ENCODE measurements at places on chromosomes 2 and 18. TPM values are rescaled to one million over a fixed set of nuclear protein-coding genes. Genes with fewer than 3 reads are reported as not detected.

GRCh38 chr18:49400398-49401072 lies 59.9 kb downstream of the DYM start:
- DNase-seq, result no peak

- peak; percentile 28 for DNase-seq
Observed at GRCh38 chr2:164620873-164621763, at the start of gene GRB14. Gene GRB14, minus strand, starts transcription at chr2:164621482. Its CDS starts 173 bp downstream, at chr2:164621309.

GRCh38 chr2:78589871-78590270 lies 435.6 kb upstream of the REG3G start:
- no peak for DNase-seq

DNA sequence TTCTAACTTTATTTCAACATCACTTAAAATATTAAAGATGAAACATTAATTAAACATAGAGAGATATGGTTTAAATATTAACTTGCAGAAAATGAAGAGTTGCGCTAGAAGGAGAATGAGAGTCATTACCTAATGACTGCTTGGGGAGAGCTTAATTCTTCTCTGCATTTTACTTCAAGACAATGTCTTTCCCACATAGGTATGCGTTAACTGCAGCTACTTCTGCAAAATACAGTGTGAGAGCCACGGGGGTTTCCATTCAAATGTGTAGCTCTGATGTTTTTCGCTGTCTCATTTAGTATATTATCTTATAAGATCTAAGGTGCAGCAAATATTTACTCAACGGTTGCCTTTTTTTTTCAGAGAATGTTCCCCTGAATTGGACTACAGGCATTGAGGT lies 126.7 kb downstream of the TMX3 start:
- no peak for DNase-seq

GRCh38 chr18:68148863-68149262 lies 566.0 kb downstream of the TMX3 start:
- DNase-seq, result no peak

DNA sequence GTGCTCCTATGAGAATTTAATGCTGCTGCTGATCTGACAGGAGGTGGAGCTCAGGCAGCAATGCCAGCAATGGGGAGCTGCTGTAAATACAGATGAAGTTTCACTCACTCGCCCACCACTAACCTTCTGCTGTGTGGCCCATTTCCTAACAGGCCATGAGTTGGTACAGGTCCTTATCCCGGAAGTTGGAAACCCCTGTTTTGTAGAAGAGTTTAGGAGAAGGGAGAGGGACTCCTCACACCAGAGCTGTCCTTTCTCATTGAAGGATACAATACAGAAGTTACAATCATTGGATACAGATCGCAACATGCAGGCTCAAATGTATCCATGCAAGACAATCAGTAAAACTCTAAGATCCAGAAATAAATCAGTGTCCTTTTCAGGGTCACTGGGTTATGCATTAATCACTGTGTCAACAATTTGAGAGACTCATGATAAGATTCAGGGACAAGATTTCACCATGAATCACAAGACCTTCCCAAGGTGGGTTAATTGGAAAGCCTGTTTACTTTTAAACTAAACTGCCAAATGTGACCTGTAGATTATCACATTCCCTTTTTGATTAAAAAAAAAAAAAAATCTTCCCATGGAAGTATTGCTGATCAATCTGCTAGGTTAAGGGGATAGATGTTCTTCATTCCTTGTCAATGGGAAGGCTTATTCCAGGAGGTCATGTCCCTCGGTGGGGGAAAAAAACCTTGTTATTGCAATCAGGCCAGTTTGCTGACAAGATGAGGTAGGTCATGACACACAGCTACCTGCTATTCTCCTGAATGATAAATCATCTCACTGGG lies 97.2 kb downstream of the SP100 start:
- DNase-seq, result no peak

GRCh38 chr2:225233234-225233633 lies 166.3 kb upstream of the NYAP2 start:
- DNase-seq, result no peak

- DNase-seq, result no peak
Observed at GRCh38 chr18:27206411-27206810, 21.3 kb upstream of the CHST9 start.

- no peak for DNase-seq
Observed at GRCh38 chr18:44969214-44969795, 288.6 kb downstream of the SETBP1 start.

DNA sequence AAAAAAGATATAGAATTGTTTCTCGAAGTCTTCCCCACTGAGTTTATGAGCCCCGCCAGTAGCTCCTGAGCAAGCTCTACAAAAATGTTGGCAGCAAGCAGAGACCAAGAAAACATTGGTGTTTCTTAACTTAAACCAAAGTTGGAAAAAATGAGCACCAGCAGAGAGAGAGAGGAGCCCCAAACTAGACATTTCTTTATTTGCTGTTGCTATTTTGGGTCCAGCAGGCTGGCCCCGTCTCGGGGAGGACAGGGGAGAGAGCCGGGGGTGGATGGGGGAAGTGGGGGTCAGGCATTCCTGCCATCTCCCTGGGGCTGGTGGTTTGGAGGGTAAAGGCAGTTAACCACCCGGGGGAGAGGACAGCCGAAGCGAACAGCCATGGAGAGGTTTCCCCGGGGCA lies 113.0 kb downstream of the DYSF start:
- DNase-seq, result no peak

GRCh38 chr2:121363632-121364420 lies 78.8 kb upstream of the TFCP2L1 start:
- DNase-seq, result no peak

- DNase-seq, result no peak
Observed at GRCh38 chr2:37262522-37262921, 31.1 kb downstream of the NDUFAF7 start.

DNA sequence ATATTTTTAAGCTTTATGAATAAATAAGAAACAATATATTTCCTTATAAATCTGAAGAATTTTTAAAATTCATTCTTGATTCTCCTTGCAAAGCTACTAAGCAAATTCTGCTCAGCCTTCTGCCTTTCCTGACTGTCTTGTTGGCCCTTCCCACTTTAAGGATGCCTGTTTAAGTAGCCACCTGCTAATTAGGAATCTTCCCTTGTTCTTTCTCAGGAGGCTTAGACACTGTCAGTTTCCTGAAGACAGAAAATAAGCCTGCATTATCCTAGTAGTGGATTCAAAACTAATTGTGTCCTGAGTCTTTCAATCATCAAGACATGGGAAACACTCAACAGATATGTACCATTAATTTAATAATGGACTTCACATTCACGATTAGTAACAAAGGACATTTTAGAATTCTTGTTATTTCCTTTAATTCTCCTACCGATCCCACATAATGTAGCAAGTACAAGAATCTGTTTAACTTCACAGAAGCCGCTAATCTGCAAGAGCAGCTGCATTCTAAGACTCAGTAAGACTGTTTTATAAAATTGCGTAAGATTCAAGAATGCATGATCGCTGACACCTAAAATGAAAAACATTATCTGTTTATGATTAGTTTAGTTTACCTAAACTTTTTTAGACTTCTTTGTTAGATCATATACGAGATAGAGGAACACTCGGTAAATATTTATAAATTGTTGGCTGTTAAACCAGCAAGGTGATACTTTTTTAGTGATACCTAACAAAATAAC lies 445.4 kb upstream of the DSEL start:
- DNase-seq, result no peak

DNA sequence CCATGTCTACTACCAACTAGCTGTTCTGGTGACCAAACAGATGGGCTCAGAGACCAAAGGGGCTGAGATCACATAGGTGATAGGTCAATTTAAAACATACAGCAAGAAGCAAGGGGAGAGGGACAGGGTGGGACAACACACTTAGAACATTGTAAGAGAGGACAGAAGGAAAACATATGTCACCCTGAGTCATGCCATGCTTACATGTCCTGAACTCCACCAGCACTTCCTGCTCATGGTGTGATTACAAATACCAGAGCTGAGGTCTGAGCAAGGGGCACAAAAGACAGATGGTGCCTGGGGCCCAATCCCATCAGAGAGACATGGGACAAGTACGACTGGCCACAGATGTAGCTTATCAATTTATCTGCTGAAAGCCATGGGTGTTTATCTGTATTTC lies 28.7 kb upstream of the GALNT14 start:
- DNase-seq, result no peak

DNA sequence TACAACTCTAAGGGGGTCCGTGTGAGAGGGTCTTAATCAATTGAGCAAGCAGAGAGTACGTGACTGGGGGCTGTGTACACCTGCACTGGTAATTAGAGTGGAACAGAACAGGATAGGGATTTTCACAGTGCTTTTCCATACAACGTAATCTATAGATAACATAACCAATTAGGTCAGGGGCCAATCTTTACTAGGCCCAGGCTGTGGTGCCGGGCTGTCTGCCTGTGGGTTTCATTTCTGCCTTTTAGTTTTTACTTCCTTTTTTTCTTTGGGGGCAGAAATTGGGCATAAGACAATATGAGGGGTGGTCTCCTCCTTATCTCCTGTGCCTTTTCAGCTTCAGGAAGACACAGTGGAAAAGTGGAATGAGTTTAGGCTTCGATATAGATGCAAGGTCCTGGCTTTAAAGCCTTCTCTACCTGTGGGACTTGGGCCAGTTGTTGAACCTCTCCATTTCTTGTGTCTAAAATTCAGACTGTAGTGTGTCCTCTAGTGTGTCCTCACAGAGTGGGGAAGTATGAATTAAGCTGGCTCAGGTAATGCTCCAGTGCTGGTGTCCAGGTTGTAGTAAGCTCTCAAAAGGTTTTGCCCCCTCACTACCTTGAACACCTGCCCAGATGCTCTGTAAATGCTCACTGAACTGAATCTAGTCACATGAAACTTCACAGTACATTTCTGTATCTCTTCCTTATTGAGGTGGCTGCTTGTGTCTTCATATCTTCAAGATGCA lies 422.8 kb downstream of the SETBP1 start:
- no peak for DNase-seq

GRCh38 chr18:57397440-57398132 lies 37.6 kb upstream of the ONECUT2 start:
- peak; percentile 2 for DNase-seq

DNA sequence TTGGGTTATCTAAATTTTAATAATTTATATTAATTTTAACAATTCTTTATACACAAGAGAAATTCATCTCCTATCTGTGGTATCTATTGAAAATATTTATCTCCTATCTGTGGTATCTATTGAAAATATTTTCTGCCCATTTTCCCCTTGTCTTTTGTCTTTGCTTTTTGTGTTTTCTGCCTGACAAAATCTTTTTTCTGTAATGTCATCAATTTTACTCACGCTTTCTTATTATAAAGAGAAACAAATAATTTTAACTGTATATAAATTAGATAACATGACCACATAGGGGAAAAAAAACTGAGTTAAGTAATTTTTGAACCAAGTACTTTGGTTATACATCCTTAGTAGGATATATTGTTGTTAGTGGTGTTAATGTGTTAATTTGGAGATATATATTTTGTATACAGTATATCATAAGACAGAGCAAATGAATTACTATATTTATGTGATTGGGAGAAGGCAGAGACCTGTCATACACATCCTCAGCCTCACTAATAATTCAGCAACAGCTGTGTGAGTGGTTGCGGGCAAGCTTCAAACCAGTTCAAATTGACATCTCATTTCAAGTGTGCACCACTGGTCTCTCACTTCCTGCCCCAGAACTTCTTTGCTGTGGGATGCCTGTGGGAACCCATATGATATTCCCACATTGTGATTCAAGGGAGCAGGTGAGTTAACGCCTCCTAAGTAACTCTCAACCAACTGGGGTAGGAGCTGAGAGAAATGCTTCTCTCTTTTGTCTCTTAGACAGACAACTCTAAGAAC lies 292.4 kb downstream of the SP3 start:
- no peak for DNase-seq

DNA sequence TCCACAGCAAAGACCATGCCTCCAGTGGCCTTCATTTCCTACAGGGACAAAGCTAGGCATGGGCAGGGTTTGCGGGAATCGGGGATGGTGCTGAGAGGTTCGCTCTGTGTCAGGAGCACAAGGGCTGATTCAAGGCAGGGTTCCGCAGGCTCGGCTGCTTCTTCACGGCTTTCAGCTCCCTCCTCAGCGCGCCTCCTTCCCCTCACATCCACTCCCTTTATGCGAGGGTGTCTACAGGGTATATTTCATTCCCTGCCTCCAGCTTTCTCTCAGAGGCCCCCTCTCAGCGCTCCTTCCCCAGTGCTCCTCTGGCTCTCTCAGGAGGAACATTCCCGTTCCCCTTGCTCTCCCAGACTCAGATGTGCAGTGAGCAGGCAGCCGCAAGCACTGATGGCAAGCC lies 78.7 kb upstream of the ASB18 start:
- DNase-seq, result no peak

GRCh38 chr2:48915227-48915626 lies 159.7 kb upstream of the LHCGR start:
- no peak for DNase-seq

DNA sequence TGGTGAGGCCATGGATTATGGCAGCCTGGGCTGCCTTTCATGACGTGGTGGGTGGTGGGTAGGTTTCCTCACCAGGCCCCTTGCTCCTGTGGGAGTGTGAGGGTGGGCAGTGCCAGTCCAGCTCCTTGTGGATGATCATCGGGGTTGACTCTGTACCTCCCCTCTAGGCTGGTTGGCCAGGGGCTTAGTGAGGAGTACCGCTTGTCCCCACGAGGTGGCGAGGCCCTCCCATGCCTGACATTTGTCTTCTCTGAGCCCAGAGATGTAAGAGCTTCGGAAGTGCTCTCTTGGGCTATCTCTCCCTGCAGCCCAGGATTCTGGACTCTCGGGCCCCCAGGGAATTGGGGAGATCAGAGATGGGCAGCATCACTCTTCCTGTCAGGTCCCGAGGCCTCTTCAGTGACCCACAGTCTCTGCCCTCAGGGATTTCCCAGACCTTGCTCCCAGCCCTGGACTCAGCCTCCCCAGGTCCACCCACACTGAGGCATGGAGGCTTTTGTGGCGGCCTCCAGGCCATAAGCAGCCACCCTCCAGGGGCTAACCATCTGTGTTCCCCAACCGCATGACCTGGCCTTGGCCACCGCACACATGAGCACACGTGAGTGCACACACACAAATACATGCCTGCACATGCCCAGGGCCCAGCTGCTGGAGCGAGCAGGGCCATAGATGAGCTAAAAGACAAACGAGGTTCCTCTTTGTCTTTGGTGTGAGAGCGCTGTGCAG lies 6.5 kb downstream of the SPR start:
- DNase-seq, result no peak

GRCh38 chr18:38038242-38038641 lies 472.6 kb upstream of the CELF4 start:
- DNase-seq, result no peak

- no peak for DNase-seq
Observed at GRCh38 chr2:218217360-218218267, 625 bp downstream of the ARPC2 start.

GRCh38 chr2:8115966-8116365 lies 565.9 kb upstream of the ID2 start:
- no peak for DNase-seq

- DNase-seq, result no peak
Observed at GRCh38 chr2:219475697-219476651, 22.7 kb upstream of the GMPPA start.

- no peak for DNase-seq
Observed at GRCh38 chr2:74384051-74384450, 3.9 kb upstream of the DCTN1 start.

The RAB31 gene
- 46.9 TPM for total RNA-seq

The RELCH gene
- 17.4 TPM for total RNA-seq

The SRD5A2 gene
- total RNA-seq, result not detected

The ALK gene
- not detected for total RNA-seq

The FN1 gene
- total RNA-seq, result 11.1 TPM

The UGP2 gene
- total RNA-seq, result 57.1 TPM

The PAX8 gene
- 4.4 TPM for total RNA-seq

The CCDC150 gene
- total RNA-seq, result 29.2 TPM
